Vagina (tissue), 2 donors: ENCODE measurements at places on chromosomes 4 and X.

DNA sequence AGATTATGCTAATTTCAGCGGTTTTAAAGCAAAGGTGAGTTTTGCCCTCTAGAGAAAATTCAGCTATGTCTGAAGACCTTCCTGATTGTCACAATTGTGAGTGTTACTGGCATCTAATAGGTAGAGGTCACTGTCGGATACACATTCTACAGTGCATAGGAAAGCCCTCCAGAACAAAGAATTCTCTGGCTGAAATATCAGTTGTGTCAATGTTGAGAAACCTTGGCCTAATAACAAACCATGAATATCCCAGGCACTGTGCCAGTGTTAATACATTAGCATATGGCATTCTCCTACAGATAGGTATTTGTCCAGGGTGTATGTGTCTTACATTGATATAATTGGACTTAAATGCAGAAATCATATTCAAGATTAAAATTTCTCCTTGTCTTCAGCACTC is 294.3 kb downstream of the FSTL5 start:
- no peak overlapping the region for H3K27ac ChIP-seq
- H3K4me1 ChIP-seq: no peaks in the 10 kb centered on the region
- no peaks in the 10 kb centered on the region for H3K36me3 ChIP-seq

GRCh38 chrX:13837290-13837745 is 20.4 kb upstream of the GPM6B start:
- no peak overlapping the region for H3K4me3 ChIP-seq
- no peaks in the 10 kb centered on the region for H3K36me3 ChIP-seq
- no peak for DNase-seq

- no peaks in the 10 kb centered on the region for H3K36me3 ChIP-seq
- H3K27me3 ChIP-seq: no peaks in the 10 kb centered on the region
- no peak for DNase-seq
- H3K27ac ChIP-seq: peak overlapping the region; percentile 82
Measured at GRCh38 chr4:184450045-184450444, 24.3 kb downstream of the IRF2 start.

DNA sequence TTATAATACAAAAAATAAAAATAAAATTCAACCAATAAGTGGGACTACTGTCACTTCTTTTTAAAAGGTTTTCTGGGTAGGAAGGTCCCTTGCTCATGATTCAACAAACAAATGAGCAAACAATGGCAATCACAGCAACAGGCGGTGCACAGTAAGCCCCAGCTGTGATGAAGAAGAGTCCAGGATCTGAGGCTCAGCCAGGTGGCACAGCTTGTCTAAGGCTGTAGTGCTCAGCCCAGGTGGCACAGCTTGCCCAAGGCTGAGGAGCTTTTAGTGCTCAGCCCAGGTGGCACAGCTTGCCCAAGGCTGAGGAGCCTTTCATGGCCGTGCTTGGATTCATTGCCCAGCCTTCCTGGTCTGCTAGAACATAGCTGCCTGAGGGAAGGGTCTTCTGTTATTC is 75.0 kb downstream of the ZFYVE28 start:
- no peaks in the 10 kb centered on the region for H3K27me3 ChIP-seq
- no peak overlapping the region for H3K4me3 ChIP-seq
- no peaks in the 10 kb centered on the region for H3K4me1 ChIP-seq
- no peak overlapping the region for H3K27ac ChIP-seq
- no peaks in the 10 kb centered on the region for H3K36me3 ChIP-seq

DNA sequence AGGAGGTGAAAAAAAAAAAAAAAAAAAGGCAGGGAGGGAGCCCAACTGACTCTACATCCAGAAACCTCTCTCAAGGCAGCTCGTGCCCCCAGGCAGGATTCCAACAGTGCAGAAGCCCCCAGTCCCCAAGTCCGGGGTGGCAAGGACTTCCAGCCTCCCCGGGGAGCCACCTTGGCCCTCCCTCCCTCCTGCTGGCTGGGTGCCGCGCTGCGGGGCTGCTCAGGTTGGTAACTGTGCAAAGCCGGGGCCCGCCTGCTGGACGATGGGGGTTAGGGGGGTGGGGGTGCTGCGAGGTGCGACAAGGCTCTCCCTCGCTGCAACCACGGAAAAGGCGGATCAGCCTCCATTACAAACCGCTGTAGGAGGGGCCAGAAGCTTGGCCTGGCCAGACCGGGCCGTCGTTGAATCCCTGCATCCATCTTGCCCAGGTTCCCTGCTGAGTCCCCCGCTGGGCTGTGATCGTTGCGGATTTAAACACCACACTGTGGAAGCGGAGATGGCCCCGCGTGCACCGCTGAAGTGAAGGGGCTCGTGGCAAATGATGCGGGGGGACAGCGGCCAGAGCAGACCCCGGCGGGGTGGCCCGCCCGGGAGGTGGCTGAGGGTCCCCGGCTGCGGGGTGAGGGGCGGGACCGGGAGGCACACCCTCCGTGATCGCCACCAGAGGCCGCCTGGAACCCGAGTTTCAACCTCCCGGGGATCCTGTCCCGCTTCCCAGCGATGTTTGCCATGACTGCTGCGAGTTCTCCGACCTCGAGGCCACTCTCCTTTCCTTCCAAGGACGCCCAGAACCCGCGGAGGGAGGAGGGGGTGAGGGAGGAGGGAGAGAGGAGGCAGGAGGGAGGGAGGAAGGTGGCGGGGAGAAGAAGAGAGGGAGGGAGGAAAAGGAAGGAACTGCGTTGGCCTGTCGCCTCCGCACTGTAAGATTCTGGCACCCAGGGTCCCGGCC is 58.0 kb upstream of the DDX3X start:
- H3K27me3 ChIP-seq: no peaks in the 10 kb centered on the region
- H3K36me3 ChIP-seq: no peaks in the 10 kb centered on the region
- peak overlapping the region; percentile 49 for H3K4me3 ChIP-seq
- H3K4me1 ChIP-seq: peaks cover 18% of the 10 kb centered on the region

- peaks cover 24% of the 10 kb centered on the region for H3K4me1 ChIP-seq
- peak overlapping the region; percentile 88 for H3K4me3 ChIP-seq
- H3K27me3 ChIP-seq: no peaks in the 10 kb centered on the region
- no peak for DNase-seq
- H3K36me3 ChIP-seq: peaks cover under 1% of the 10 kb centered on the region
Measured at GRCh38 chr4:67700116-67700737, 728 bp downstream of the UBA6 start.

DNA sequence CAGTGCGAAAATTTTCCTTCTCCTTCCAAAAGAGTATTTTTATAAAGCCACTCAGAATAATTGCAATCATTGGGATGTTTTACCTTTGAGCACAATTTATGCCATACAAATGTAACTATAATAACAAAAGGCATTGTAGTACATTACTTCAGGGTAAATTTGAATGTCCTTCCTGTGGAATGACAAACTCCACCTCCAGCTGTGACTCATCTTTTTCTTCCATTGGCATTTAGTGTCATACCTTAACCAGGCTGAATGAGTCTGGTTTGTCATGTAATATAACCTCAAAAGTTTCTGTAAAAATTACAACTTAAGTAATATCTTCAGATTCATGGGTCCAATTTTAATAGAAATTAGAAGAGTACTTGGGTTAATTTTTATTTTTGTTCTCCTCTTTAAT is 93.3 kb downstream of the TMEM47 start:
- no peak overlapping the region for H3K4me3 ChIP-seq
- H3K27ac ChIP-seq: no peak overlapping the region
- DNase-seq: no peak
- H3K4me1 ChIP-seq: no peaks in the 10 kb centered on the region
- H3K36me3 ChIP-seq: no peaks in the 10 kb centered on the region

DNA sequence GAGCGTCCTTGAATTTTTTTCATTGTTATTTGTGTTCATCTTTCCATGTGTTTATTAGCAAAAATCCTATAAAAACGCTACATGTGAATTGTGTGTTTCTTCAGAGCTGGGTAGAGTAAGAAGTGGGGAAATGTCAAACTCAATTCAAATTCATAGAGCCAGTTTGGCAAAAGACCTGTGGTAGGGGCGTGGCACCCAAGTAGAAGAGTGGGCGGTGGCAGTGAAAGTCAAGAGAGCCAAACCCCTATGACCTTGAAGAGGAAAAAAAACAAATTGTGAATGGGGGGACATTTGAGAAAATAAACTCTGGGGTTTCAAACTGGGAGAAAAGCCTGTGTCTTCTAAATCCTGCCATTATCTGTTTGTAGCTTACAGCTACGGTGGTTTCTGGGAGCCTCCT is 4.4 kb upstream of the FOXO4 start:
- H3K4me1 ChIP-seq: no peaks in the 10 kb centered on the region
- H3K4me3 ChIP-seq: no peak overlapping the region
- no peak overlapping the region for H3K27ac ChIP-seq
- H3K36me3 ChIP-seq: no peaks in the 10 kb centered on the region

GRCh38 chrX:130025256-130025655 is 42.8 kb downstream of the BCORL1 start:
- H3K4me3 ChIP-seq: no peak overlapping the region
- H3K4me1 ChIP-seq: no peaks in the 10 kb centered on the region
- peaks cover 11% of the 10 kb centered on the region for H3K36me3 ChIP-seq
- DNase-seq: no peak
- H3K27ac ChIP-seq: no peak overlapping the region
- H3K27me3 ChIP-seq: no peaks in the 10 kb centered on the region

- DNase-seq: no peak
- no peaks in the 10 kb centered on the region for H3K36me3 ChIP-seq
- no peaks in the 10 kb centered on the region for H3K27me3 ChIP-seq
- H3K4me1 ChIP-seq: peaks cover 90% of the 10 kb centered on the region
- H3K27ac ChIP-seq: no peak overlapping the region
Measured at GRCh38 chr4:2866891-2867290, 23.2 kb downstream of the ADD1 start.

- no peaks in the 10 kb centered on the region for H3K4me1 ChIP-seq
- H3K27ac ChIP-seq: no peak overlapping the region
- no peaks in the 10 kb centered on the region for H3K36me3 ChIP-seq
- H3K4me3 ChIP-seq: no peak overlapping the region
- DNase-seq: no peak
Measured at GRCh38 chr4:11635342-11635741, 206.6 kb upstream of the HS3ST1 start.

DNA sequence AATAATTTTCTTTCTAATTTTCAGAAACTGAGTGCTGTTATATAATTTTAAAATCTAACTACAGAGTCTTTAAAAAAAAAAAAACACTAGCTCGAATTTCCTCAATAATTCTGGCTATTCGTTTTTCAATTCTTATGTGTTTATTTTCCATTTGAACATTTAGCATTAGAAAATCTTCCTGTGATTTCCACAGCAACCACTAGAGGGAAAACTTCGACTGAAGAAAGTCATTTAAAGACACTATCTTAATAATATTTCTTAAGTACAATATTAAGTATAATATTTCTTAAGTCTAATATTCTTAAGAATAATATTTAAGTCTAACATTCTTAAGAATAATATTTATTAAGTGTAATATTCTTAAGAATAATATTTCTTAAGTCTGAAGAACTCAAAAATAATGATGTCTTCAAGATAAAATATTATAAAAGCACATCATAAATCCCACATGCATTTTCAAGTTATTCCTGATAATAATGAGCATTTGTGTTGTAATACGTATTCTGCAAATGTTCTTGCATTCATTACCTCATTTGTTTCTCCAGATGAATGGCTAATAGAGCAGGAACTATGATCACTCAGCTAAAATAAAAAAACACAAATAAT is 118.4 kb upstream of the WDR17 start:
- DNase-seq: no peak
- no peaks in the 10 kb centered on the region for H3K36me3 ChIP-seq
- no peak overlapping the region for H3K4me3 ChIP-seq
- H3K4me1 ChIP-seq: peaks cover 5% of the 10 kb centered on the region
- H3K27me3 ChIP-seq: no peaks in the 10 kb centered on the region
- H3K27ac ChIP-seq: no peak overlapping the region

- H3K27ac ChIP-seq: peak within 1 kb of the TSS; percentile 79
- H3K4me3 ChIP-seq: peak within 1 kb of the TSS; percentile 63
- no peaks in the 10 kb centered on the region for H3K36me3 ChIP-seq
- H3K4me1 ChIP-seq: peaks cover 22% of the 10 kb centered on the region
- no peaks in the 10 kb centered on the region for H3K27me3 ChIP-seq
- no peak for DNase-seq
Measured at GRCh38 chr4:118352843-118353533, at the start of gene PRSS12. TSS of gene PRSS12 (minus strand) at chr4:118353003. CDS start at chr4:118352720, 283 bp downstream.

GRCh38 chrX:106035064-106035463 is 3.5 kb downstream of the SERPINA7 start:
- DNase-seq: no peak
- H3K27me3 ChIP-seq: no peaks in the 10 kb centered on the region
- no peak overlapping the region for H3K27ac ChIP-seq
- no peak overlapping the region for H3K4me3 ChIP-seq

DNA sequence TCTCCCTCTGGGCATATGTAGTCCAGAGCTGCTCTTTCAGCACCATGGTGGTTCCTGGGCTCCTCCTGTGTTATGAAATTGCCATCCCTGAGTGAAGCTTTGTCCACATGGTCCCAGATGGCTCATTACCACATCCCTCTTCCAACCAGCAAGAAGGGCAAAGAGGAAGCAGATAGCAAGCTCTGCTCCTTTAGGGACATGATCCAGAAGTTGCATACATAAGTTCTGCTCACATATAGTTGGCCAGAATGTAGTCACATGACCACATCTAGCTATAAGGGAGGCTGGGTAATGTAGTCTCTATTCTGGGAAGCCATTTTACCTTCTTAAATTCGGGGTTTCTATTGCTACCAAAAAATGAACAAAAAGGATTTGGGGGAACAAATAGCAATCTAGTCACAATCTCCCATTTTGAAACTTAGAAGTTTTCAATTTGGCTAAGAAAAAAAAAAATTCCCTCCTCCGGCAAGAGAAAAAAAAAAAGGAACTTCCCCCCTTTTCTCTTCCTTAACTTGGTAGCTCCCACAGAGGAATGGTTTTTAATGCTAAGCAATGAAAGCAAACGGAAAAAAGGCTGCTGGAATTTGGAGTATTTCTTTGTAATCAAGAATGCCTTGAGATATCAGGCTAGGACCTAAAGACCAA is 88.2 kb upstream of the USP9X start:
- DNase-seq: no peak
- no peaks in the 10 kb centered on the region for H3K36me3 ChIP-seq
- no peaks in the 10 kb centered on the region for H3K27me3 ChIP-seq
